Ovary (tissue), 10 donors: ENCODE measurements at places on chromosomes 3 and 15. TPM values are rescaled to one million over a fixed set of nuclear protein-coding genes. Genes with fewer than 3 reads are reported as not detected.

DNA sequence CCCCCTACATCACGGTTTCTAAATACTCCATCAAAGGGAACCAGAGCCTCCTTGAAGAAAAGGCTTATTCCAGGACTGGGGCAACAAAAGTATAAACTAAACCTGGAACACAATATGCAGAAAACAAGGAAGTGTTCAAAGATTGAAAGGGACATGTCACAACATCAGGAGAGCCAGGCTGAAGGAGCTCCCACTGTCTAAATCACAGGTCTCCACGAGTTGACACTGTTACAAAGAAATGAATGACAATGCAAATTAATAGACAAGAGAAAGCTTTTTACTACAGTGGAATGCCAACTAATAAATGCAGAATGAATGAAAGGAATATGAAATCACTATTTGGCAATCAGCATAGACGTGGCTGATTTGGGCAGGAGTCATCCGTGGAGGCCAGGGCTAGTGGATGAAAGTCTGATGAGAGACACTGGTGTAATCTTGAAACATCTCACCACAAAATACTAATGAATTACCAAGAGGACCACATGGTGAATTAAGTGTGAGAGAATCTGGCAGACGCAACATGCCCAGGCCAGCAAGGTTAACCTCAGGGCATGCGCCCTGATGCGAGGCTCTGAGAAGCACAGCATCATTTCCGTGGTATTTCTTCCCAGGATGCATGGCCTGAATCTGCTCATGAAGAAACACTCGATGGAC is 123.8 kb upstream of the TJP1 start:
- no peaks in the 10 kb centered on the region for H3K36me3 ChIP-seq
- no peak overlapping the region for H3K27ac ChIP-seq
- H3K4me1 ChIP-seq, result no peaks in the 10 kb centered on the region
- H3K27me3 ChIP-seq, result no peaks in the 10 kb centered on the region

GRCh38 chr3:128801779-128802380 is 75.9 kb downstream of the RAB7A start:
- H3K4me1 ChIP-seq, result peaks cover 4% of the 10 kb centered on the region
- no peak overlapping the region for H3K27ac ChIP-seq
- no peaks in the 10 kb centered on the region for H3K36me3 ChIP-seq
- no peak overlapping the region for H3K4me3 ChIP-seq

Gene SCAANT1
- total RNA-seq, result not detected

DNA sequence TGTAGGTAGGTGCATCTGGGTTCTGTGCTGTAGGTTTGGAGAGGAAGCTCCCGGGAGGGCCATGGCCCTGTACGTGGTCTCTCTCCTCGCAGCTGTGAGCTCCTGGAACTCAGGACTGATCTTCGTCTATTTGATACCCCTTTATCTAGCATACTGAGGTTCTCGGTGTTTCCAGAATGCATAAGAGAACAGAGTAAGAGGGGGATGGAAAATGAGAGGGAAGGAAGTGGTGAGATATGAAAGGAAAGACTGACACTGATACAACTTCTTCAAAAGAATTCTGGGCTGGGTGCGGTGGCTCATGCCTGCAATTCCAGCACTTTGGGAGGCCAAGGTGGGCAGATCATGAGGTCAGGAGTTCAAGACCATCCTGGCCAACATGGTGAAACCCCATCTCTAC is 90.7 kb downstream of the CHRD start:
- H3K36me3 ChIP-seq, result no peaks in the 10 kb centered on the region
- no peak overlapping the region for H3K27ac ChIP-seq
- H3K27me3 ChIP-seq, result no peaks in the 10 kb centered on the region
- no peak overlapping the region for H3K4me3 ChIP-seq
- DNase-seq, result no peak

DNA sequence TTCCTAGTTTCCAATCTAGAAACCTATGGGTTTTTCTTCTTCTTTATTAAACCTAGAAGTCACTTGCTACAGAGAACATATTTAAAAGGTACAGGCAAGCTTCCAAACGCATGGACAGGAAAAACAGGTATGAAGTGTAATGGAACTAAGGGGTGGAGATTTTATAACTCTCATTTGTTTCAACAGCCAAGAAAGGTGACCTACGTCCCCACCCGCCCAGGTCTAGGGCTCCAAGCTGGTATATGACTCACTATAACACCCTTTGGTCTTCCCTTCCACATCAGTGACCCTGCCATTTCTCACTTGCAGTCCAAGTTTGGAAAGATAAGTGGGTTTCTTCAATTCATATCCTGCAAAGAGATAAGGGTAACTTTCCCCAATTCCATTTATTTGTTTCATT is 6.0 kb upstream of the LIPH start:
- H3K4me3 ChIP-seq, result no peak overlapping the region
- DNase-seq, result no peak
- no peak overlapping the region for H3K27ac ChIP-seq
- peaks cover 2% of the 10 kb centered on the region for H3K4me1 ChIP-seq
- H3K36me3 ChIP-seq, result no peaks in the 10 kb centered on the region

- H3K4me1 ChIP-seq, result no peaks in the 10 kb centered on the region
- DNase-seq, result no peak
- no peak overlapping the region for H3K27ac ChIP-seq
- no peak overlapping the region for H3K4me3 ChIP-seq
- H3K27me3 ChIP-seq, result no peaks in the 10 kb centered on the region
Measured at GRCh38 chr15:63411866-63412265, 30.2 kb upstream of the CA12 start.

DNA sequence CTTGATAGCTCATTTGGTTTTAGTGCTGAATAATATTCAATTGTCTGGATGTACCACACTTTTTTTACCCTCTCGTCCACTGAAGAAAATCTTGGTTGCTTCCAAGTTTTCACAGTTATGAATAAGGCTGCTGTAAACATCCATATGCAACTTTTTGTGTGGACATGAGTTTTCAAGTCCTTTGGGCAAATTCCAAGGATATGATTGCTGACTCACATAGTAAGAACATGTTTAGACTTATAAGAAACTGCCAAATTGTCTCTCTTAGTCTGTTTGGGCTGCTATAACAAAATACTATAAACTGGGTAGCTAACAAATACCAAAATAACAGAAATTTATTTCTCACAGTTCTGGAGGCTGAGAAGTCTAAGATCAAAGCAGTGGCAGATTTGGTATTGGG is 59.5 kb upstream of the TNFSF10 start:
- H3K36me3 ChIP-seq, result no peaks in the 10 kb centered on the region
- no peak overlapping the region for H3K4me3 ChIP-seq
- H3K27me3 ChIP-seq, result no peaks in the 10 kb centered on the region
